ENCODE measurements at places on chromosomes 5 and 9.

GRCh38 chr9:18626046-18626698, 152.2 kb downstream of the ADAMTSL1 start:
- no peak for DNase-seq

- no peak for DNase-seq
Measured at GRCh38 chr9:81410201-81410600, 279.1 kb downstream of the TLE1 start.

GRCh38 chr5:60403343-60404006, 296.5 kb downstream of the DEPDC1B start:
- no peak for DNase-seq

- DNase-seq, result no peak
Measured at GRCh38 chr9:104367507-104367906, 136.6 kb upstream of the OR13F1 start.

GRCh38 chr9:114174876-114175771, 19.8 kb downstream of the COL27A1 start:
- no peak for DNase-seq

DNA sequence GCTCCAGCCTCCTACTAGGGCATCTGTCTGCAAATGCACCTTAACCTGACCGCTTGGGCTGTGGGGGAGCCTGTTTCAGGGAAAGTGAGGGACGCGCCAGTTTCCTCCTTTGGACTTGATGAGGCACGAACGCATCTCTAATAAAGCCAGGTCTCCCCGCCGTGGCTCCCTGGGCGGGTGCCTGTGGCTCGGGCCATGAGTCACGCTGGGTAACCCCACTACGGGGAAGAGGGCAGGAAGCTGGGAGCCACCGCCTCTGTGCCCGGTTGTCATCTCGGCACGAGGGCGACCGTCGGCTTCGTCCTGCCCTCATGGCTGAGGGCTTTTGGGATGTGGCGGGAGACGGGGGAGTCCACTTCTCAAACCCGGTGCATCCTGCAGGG, 12.1 kb downstream of the NOTCH1 start:
- peak; percentile 64 for DNase-seq

Data from stimulated activated CD8-positive, alpha-beta memory T cell treated with anti-CD3 and anti-CD28 coated beads, Interleukin-7, amount 100 ng/mL, for 1 hour (primary cell).